ENCODE measurements at places on chromosomes 2 and 18.

- no peak overlapping the region for H3K27ac ChIP-seq
- no peaks in the 10 kb centered on the region for H3K36me3 ChIP-seq
- H3K4me1 ChIP-seq = no peaks in the 10 kb centered on the region
- no peak for DNase-seq
Observed at GRCh38 chr2:75465317-75465984, 95.3 kb downstream of the EVA1A start.

DNA sequence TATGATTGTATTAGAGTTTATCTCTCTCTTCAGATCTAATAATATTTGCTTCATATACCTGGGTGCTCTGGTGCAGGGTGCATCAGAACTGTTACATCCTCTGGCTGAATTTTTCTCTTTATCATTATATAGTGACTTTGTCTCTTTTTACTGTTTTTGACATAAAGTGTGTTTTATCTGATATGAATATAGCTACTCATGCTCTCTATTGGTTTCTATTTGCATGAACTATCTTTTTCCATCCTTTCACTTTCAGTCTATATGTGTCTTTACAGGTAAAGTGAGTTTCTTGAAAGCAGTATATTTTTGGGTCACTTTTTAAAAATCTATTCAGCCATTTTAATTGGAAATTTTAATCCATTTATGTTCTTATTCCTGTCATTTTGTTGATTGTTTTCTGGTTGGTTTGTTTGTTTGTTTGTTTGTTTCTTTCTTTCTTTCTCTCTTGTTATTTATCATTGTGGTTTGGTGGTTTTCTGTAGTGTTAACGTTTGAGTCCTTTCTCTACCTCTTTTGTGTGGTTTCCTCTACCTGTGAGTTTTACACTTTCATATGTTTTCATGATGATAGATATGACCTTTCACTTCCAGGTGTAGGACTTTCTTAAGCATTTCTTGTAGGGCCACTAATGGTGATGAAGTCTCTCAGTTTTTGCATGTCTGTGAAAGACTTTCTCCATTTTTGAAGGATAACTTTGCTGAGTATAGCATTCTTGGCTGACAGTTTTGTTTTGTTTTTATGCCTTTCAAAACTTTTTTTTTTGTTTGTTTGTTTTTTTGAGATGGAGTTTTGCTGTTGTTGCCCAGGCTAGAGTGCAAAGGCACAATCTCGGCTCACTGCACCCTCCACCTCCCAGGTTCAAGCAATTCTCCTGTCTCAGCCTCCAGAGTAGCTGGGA, 54.9 kb downstream of the CCNT2 start:
- H3K4me1 ChIP-seq = no peaks in the 10 kb centered on the region
- H3K27me3 ChIP-seq = no peaks in the 10 kb centered on the region
- no peak overlapping the region for H3K27ac ChIP-seq
- H3K36me3 ChIP-seq = no peaks in the 10 kb centered on the region
- H3K4me3 ChIP-seq = no peak overlapping the region

DNA sequence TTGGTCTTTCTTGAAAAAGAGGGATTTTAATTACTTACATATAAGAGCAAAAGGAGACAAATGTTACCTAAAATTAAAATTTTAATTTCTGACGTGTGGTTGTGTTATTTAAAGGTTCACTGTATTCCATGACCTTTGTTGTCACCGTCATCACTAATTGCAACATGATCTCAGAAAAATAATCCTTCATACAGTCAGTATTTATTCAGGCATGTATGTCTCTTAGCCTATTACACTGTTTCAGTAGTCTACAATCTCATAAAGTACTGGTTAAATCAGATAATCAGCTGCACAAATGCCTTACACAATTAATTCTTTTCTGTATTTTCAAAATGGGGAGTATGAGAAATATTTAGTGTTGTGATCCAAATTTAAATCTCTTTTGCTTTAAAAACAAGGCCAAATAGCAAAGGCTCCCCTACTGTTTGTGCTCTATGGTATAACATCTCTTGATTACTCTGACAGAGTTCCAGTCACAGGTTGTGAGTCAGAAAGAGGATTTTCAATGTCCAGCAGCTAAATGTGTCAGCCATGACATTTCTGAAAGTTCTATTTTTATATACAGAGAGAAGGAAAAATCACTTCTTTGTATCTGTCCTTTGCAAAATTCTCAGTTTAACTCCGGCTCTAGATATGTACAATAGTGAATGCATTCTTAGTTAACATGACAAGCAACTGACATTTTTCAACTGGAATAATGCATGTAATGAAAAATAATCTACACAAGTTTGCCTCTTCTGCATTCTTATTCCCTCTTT, 184.0 kb downstream of the FIGN start:
- no peaks in the 10 kb centered on the region for H3K4me1 ChIP-seq
- no peak overlapping the region for H3K27ac ChIP-seq
- no peak for DNase-seq
- H3K4me3 ChIP-seq = no peak overlapping the region

DNA sequence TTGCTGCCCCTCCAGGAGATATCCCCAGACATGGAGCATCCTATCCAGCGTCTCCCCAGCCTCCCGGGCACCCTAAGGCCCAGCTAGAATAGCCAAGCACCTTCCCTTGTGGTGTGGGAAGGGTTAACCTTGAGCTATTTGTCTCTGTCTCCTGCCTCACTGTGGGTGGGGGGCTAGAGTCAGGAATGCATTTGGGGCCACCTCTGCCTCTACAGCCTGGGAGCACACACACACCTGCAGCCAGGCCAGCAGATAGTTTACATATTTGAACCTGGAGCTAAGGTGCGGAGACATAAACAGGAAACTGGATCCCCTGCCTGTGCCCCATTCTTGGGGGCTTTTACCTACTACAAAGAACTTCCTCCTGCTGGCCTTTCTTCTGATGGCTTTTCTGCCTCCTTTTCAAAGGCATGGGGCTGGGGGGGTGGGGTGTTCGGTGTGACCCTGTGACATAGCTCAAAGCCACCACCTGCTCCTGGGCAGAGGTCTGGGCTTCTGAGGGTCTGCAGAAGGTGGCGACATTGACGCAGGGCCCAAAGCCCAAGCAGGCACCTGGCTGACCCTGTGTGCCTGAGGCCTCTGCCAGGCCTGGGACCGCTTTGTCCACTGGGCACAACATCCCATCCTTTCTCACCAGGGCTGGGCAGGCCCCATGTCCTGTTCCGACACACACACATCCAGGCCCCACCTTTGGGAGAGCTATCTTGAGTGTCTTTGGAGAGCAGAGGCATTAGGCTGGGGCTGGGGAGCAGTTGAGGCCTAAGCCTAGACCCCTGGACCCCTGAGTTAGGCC, 34.2 kb downstream of the EMX1 start:
- H3K4me1 ChIP-seq = peaks cover 18% of the 10 kb centered on the region
- H3K4me3 ChIP-seq = no peak overlapping the region
- H3K36me3 ChIP-seq = no peaks in the 10 kb centered on the region
- no peak overlapping the region for H3K27ac ChIP-seq
- no peaks in the 10 kb centered on the region for H3K27me3 ChIP-seq

- H3K27me3 ChIP-seq = no peaks in the 10 kb centered on the region
- DNase-seq = no peak
- H3K4me1 ChIP-seq = no peaks in the 10 kb centered on the region
- no peak overlapping the region for H3K4me3 ChIP-seq
Observed at GRCh38 chr18:58152891-58153290, 108.9 kb downstream of the NEDD4L start.

- H3K36me3 ChIP-seq = no peaks in the 10 kb centered on the region
- H3K4me3 ChIP-seq = no peak overlapping the region
- no peaks in the 10 kb centered on the region for H3K27me3 ChIP-seq
- DNase-seq = no peak
Observed at GRCh38 chr2:168191955-168192785, 55.2 kb downstream of the STK39 start.

DNA sequence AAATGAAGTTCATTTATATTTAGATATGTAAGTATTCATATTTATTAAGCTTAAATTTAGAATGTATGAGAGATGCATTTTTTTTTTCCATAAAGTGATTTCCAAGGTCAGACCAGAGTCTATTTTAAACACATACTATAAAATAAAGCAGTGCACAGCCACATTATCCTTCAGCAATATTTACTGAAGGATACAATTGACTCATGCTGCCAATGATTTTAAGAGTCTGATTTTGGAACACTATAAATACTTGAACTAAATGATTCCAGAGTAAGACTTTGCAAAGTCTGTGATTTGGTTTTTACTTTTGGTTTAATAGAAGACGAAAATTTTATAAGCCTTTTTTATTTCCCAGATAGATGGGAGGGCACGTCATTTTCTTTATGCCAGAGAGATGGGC, 107.1 kb downstream of the EPHA4 start:
- H3K27me3 ChIP-seq = no peaks in the 10 kb centered on the region
- no peak for DNase-seq
- peaks cover 29% of the 10 kb centered on the region for H3K4me1 ChIP-seq
- no peaks in the 10 kb centered on the region for H3K36me3 ChIP-seq
- no peak overlapping the region for H3K4me3 ChIP-seq

GRCh38 chr2:123103902-123104301, 921.2 kb upstream of the CNTNAP5 start:
- no peaks in the 10 kb centered on the region for H3K27me3 ChIP-seq
- no peak for DNase-seq
- H3K4me3 ChIP-seq = no peak overlapping the region
- no peak overlapping the region for H3K27ac ChIP-seq
- H3K36me3 ChIP-seq = no peaks in the 10 kb centered on the region
- no peaks in the 10 kb centered on the region for H3K4me1 ChIP-seq

GRCh38 chr2:218880102-218880858, at the start of gene WNT10A:
WNT10A (plus strand) TSS chr2:218880852; CDS start chr2:218880996, 144 bp downstream.
- H3K27me3 ChIP-seq = no peaks in the 10 kb centered on the region
- peak; percentile 88 for DNase-seq
- peak within 1 kb of the TSS; percentile 31 for H3K27ac ChIP-seq
- peak within 1 kb of the TSS; percentile 40 for H3K4me3 ChIP-seq
- no peaks in the 10 kb centered on the region for H3K36me3 ChIP-seq
- H3K4me1 ChIP-seq = peaks cover 42% of the 10 kb centered on the region

DNA sequence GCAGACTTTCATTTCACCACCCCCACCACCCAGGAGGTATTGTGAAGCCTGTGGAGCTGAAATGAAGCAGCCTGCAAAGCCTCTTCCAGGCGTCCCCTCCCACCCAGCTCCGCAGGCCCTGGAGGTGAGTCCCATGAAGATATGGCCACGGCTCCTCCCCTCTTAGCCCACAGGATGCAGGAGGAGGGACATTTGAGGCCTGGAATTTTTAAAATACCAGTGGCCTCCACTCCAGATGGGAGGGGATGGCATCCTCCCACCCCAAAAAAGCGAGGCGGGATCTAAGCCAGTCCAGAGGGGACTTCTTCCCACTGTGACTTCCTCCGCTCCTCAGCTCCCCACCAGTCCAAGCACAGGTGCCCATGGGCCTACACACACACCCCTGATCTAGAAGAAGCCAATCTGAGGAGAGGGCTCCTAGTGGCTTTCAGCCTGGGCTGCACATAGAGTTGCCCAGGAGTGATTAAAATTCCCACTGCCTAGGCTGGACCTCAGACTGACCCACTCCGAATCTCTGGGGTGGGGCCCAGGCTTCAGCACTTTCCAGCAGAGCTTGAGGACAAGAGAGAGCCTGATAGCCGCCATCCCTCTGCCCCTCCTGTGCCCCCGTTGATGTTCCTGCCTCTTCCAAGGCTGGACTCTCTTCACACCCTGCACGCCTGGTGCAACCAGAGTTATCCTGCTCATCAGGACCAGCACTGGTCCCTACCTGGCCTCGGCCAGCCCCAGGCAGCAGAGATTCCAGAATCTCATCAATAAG, 206.9 kb downstream of the TNS1 start:
- H3K27me3 ChIP-seq = no peaks in the 10 kb centered on the region
- H3K4me3 ChIP-seq = no peak overlapping the region
- no peaks in the 10 kb centered on the region for H3K36me3 ChIP-seq

GRCh38 chr18:58416704-58417683, 211.9 kb downstream of the ALPK2 start:
- no peaks in the 10 kb centered on the region for H3K36me3 ChIP-seq
- no peaks in the 10 kb centered on the region for H3K4me1 ChIP-seq
- no peaks in the 10 kb centered on the region for H3K27me3 ChIP-seq
- no peak for DNase-seq

DNA sequence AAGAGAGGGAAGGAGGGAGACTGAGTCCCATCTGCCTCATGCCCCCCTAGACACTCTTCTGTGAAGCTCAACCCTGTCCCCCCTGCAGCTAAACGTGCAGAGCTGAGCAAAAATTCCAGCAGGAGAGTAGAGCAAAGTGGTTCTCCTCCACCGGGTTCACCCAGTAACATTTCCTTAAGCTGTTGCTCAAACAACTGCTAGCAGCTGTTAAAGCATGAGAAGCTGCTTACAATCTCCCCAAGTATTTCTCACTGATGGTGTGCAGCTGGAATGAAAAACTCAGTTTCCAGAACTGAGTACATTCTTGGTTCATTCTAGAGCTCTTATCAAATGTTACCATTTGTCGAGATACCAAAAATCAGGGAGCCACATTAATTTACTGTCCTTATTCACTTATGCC, 92.3 kb downstream of the STK39 start:
- no peak overlapping the region for H3K4me3 ChIP-seq
- no peaks in the 10 kb centered on the region for H3K27me3 ChIP-seq
- no peaks in the 10 kb centered on the region for H3K36me3 ChIP-seq
- DNase-seq = no peak

- DNase-seq = no peak
- H3K27me3 ChIP-seq = no peaks in the 10 kb centered on the region
- no peaks in the 10 kb centered on the region for H3K4me1 ChIP-seq
- no peak overlapping the region for H3K27ac ChIP-seq
- no peak overlapping the region for H3K4me3 ChIP-seq
Observed at GRCh38 chr2:120690521-120690920, 45.1 kb upstream of the GLI2 start.

- no peaks in the 10 kb centered on the region for H3K27me3 ChIP-seq
- no peaks in the 10 kb centered on the region for H3K4me1 ChIP-seq
- DNase-seq = no peak
- H3K36me3 ChIP-seq = no peaks in the 10 kb centered on the region
- no peak overlapping the region for H3K4me3 ChIP-seq
Observed at GRCh38 chr2:182668671-182669070, 47.4 kb upstream of the DNAJC10 start.

DNA sequence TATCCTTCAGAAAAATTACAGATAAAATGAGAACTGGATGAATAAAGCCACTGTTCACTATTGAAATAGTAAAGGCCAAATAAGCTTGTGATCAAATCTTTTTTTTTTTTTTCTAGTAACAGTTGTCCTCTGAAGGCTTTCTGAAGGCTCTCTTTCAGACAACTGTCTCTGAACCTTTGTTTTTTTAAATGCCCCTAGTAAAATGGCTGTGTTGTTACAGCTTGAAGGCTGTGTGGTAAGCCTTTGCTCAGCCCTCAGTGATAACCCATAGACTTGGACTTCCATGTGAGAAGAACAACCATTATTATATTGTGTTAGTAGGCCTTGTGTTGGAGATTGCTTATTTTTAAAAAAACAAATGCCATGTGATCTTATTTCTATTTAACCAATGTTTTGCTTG, 17.6 kb downstream of the FMNL2 start:
- H3K36me3 ChIP-seq = no peaks in the 10 kb centered on the region
- H3K27me3 ChIP-seq = no peaks in the 10 kb centered on the region
- no peak overlapping the region for H3K4me3 ChIP-seq
- H3K4me1 ChIP-seq = no peaks in the 10 kb centered on the region
- DNase-seq = no peak
- no peak overlapping the region for H3K27ac ChIP-seq

- no peak overlapping the region for H3K27ac ChIP-seq
- H3K36me3 ChIP-seq = no peaks in the 10 kb centered on the region
- H3K4me3 ChIP-seq = no peak overlapping the region
- H3K4me1 ChIP-seq = peaks cover 36% of the 10 kb centered on the region
- no peak for DNase-seq
- no peaks in the 10 kb centered on the region for H3K27me3 ChIP-seq
Observed at GRCh38 chr2:44191739-44192138, 23.1 kb downstream of the PPM1B start.
